Left ventricle myocardium superior (tissue), 1 donor: ENCODE measurements at places on chromosomes 11 and 22. TPM values are rescaled to one million over a fixed set of nuclear protein-coding genes. Genes with fewer than 3 reads are reported as not detected.

ZNF70 gene
- 3.5 TPM for total RNA-seq

RIMBP3C gene
- not detected for total RNA-seq

LMO1 gene
- total RNA-seq = 2.6 TPM

MMP10 gene
- not detected for total RNA-seq

TTC28 gene
- total RNA-seq = 17.0 TPM

HNRNPUL2 gene
- total RNA-seq = 35.8 TPM

ANKK1 gene
- 0.10 TPM for total RNA-seq

CFAP300 gene
- total RNA-seq = 0.20 TPM

BIK gene
- total RNA-seq = not detected

GRCh38 chr11:70582886-70583641, 184.7 kb downstream of the CTTN start:
- DNase-seq = peak; percentile 14

GRCh38 chr11:19892876-19893275, 180.2 kb downstream of the NAV2 start:
- DNase-seq = no peak

DNA sequence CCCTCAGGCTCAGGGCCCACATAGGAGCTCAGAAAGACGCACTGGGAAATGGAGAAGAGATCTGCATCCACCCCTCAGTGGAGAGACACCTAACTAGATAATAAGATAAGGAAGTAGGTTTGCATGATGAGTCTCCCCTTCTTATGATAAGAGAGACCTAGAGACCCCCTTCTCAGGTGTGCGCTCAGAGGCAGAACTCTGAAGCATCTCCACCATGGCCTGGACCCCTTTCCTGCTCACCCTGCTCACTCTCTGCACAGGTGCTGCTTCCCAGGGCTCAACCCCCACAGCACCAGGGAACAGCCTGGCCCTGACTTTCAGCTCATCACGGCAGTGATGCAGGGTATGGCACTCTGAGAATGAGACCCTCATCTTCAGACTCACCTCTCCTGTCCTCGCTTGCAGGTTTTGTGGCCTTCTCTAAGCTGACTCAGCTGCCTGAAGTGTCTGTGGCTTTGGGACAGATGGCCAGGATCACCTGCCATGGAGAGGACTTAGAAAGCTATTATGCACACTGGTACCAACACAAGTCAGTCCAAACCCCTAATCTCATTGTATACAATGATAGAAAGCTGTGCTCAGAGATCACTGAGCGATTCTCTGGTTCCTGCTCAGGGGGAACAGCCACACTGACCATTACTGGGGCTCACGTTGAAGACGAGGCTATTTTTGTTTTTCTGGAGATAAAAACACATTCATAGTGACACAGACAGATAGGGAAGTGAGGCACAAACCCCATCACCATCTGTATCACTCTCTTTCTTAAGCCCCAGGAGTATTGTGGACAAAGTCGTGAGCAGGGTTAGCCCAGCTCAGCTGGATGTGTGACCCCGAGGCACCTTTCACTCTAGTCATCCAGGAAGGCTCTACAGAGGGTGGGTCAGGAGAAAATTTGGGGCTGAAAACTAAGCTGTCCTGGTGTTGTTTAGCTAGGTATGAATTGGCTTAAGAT, 29.7 kb upstream of the IGLL5 start:
- DNase-seq = no peak

- peak; percentile 80 for DNase-seq
These were observed at the start of gene SCARF2 for GRCh38 chr22:20437613-20438426. SCARF2 (minus strand) TSS chr22:20437825; CDS start chr22:20437754, 71 bp downstream.

- DNase-seq = peak; percentile 31
These were observed 71.2 kb downstream of the PHF21A start for GRCh38 chr11:46050003-46050461.

GRCh38 chr22:48250286-48250895, 1487.9 kb downstream of the TBC1D22A start:
- no peak for DNase-seq

- DNase-seq = no peak
These were observed 162.8 kb downstream of the ST3GAL4 start for GRCh38 chr11:126518071-126518971.

DNA sequence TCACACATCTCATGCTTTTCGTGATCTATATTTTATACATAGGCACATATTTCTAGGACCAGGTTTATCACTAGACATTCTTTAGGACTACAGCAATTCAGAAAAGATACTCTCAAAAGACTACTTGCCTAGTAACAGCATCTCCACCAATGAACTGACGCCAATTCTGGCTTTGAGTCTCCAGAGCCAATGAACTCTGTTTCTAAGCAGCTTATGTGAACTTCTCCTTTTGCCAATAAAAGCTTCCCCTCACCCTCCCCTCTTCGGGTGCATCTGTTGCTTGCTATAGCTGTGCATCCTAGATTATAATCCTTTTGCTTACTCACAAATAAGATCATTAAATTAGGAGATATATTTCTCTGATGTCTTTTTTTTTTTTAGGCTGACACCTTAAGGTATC, 11.4 kb upstream of the ANKK1 start:
- DNase-seq = no peak

DNA sequence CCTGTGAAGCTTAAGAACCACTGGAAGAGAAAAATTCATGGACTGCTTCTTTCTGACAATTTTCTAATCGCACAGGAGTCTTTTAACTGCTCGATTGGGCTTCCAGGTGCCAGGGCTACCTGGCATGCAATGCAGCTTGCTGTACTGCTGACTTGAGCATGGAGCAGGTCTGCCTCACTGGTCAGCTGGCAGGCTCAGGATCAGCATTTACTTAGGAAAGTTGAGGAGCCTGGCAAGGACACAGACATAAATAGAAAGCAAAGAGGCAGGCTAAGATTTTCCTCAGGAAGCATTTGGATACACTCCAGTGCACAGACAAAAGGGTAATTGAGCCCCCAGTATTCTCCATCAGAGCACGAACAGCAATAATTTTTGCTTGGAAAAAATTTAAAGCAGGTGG, 163.5 kb downstream of the CSNK2A3 start:
- no peak for DNase-seq

GRCh38 chr22:18022876-18023275, 1.5 kb downstream of the MICAL3 start:
- no peak for DNase-seq

GRCh38 chr11:926341-926916, 759 bp downstream of the AP2A2 start:
- DNase-seq = peak; percentile 47

DNA sequence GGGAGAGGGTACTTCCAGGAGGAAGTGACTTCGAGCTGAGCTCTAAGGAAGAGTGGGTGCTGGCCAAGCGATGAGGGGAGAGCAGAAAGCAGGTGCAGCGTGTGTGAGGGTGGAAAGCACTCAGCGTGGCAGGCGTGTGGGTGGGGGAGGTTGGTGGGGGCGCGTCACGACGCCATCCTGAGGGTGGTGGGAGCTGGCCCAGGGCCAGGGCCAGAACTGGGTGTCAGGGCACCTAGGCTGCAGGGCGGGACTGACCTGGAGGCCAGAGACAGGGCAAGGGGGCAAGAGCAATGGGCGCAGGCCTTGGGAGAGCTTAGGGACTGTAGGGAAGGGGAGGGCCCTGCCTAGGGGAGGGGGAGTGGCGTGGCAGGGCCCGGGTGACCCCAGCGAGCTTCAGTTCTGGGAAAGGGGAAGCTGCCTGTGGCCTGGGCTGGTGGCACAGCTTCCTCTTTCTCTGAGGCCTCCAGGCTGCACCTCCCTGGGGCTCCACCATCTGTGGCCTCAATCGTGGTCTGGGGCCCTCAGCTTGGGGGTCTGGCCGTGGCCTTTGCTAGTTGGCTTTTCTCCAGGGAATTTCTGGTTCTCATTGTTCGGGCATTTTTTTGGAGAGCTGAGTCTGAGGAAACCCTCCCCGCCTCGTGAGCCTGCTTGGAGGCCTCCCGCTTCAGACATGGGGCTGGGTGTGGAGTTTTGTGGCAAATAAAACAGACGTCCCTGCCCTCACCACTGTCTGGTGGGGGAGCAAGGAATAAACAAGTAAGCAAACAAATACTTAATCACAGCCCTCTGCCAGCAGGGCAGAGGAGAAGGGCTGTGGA, 8.9 kb downstream of the RELT start:
- DNase-seq = peak; percentile 76

GRCh38 chr11:62546244-62546928, at the start of gene AHNAK:
AHNAK (minus strand) TSS chr11:62546806; CDS start chr11:62536098, 10,708 bp downstream.
- DNase-seq = peak; percentile 94

- DNase-seq = no peak
These were observed 87.8 kb upstream of the SHANK2 start for GRCh38 chr11:71340086-71340606.

DNA sequence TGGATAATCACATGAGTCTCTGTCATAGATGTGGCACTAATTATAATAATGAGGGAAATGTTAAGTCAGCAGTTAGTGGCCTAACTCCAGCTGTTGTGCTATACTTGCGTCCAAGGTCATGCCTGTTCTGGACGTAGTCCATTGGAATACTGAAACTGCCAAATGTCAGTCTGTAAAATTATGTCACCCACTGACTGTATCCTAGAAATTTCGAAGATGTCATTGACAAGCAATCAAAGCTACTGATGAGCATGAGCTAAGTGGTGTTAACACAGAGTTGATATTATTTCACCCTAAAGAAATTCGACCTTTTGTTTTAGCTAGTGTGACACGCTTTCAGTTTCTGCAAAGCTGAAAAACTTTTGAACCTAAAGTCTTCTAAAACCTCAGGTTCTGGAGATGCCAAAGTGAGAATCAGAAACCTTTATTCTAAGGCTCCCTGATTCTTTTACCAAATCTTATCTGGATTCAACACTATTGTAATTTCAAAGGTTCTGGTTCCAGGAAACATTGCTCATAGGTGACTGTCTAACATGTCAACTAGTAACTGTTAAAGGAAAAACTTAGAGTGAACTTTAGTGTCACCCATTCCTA, 14.9 kb upstream of the ME3 start:
- DNase-seq = no peak

DNA sequence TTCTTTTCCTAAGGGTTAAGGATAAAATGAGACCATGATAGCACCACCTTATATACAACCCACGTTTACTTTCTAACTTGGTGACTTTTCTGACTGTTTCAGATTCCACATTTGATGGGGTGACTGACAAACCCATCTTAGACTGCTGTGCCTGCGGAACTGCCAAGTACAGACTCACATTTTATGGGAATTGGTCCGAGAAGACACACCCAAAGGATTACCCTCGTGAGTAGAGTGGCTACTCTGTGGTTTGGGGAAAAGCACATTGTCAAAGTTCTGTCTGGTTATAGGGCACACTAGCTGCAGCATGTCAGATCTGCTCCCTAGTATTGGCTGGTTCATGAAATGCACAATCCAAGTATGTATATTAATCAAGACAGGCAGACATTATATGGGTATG, 117.3 kb downstream of the SPON1 start:
- DNase-seq = no peak

GRCh38 chr11:105524286-105524685, 85.6 kb upstream of the GRIA4 start:
- no peak for DNase-seq

DNA sequence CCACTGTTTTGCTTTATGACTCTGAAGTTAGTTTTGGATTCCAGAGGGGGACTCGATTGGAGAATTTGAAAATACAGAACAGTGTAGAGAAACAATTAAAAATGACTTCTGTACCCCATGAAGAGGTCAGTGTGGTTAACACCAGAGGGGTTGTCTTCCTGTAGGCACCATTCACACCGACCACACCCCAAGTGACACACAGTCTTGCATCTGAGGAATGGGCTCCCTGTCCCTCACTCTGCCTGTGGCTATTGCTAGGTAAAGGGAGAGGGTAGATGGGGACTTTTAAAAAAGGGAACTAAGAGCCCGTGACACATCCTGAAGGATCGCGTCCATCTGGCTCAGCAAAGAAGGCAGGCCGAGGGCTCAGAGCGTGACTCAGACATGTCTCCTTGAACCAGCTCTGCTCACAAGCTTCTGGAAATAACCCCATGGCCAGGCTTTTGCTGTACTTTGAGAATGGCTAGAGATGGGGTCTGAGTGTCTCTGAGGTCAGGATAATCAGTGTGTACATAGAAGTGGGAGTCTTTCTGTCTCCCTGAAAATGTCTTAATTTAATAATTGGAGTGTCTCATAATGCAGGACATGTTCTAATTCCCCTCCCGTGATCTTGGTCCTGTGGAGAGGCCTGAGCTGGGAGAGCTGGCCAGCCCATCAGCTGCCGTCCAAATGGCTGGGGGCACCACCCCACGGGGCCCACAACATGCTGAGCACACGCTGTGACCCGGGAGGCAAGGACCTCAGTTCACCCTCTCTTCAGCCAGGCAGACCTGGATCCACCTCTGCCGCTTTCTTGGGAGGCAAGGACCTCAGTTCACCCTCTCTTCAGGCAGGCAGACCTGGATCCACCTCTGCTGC, 39.3 kb downstream of the SGSM1 start:
- no peak for DNase-seq

- no peak for DNase-seq
These were observed 335.3 kb downstream of the FAM181B start for GRCh38 chr11:82398300-82398815.

DNA sequence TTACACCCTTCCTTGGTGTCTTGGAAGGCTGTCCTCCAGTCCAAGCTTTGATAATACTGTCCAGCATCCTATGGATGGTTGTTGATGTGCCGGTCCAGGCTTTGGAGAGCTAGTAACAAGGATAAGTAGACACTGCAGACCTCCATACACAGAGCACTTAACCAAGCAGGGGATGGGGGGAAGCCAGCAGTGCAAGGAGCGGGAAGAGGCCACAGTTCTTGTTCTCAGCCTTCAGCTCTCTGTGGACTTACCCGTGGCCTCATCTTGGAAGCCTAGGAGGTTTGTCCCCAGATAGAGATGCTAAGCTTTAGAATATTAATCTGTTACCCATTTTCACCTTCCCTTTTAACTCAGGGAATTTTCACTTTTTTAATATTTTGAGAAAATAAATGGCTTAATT, 30.9 kb upstream of the ZC3H12C start:
- no peak for DNase-seq
